ENCODE measurements at places on chromosomes 2 and 18.

DNA sequence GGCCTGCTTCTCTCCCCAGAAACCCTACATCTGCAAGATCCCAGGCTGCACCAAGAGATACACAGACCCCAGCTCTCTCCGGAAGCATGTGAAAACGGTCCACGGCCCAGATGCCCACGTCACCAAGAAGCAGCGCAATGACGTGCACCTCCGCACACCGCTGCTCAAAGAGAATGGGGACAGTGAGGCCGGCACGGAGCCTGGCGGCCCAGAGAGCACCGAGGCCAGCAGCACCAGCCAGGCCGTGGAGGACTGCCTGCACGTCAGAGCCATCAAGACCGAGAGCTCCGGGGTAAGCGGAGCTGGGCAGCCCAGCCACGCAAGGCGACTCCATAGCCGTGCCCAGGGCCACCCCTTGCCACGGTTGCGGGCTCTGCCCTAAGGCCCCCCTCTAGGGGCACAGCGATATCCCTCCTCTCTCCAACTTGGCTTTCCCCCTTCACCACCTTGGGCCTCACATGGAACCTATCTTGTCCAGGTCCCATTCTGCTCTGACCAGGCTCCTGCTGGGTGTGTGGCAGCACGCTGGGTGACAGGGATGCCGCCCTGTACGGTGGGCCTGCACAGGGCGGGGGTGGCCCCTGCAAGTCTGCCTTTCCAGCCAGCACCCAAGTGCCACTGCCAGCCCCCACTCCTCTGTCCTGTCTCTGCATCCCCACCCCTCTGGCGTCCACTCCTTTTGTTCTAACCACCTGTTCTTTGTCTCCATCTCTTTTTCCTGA lies 248.9 kb downstream of the GLI2 start:
- no peak for DNase-seq

DNA sequence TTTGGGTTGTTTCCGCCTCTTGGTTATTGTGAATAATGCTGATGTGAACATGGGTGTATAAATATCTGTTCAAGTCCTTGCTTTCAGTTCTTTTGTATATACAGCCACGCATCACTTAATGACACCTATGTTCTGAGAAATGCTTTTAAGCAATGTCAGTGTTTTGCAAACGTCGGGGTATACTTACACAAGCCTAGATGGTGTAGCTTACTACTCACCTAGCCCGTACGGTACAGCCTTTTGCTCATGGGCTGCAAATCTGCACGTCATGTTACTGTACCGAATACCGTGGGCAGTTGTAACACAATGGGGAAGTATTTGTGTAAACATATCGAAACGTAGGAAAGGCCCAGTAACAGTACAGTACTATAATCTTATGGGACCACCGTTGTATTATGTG lies 12.4 kb downstream of the RALB start:
- DNase-seq: no peak

DNA sequence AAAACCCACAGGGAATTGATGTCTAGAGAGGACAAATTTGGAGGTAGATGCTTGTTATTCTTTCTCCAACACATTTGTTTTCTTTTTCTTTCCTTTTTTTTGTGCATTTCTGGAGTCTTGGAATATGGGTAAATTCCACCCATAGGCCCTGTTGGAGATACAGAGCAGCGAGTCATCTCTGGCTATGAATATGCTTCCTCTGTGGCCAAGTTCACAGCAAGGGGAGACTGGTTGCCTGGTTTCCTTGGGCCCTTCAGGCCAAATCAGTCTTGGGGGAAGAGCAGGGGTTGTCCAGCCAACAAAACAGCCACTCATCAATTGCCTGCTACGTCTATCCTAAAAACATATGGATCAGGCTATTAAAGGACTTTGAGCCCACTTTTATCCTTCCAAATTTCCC lies 27.5 kb downstream of the SP100 start:
- DNase-seq: no peak

- DNase-seq: no peak
Measured at GRCh38 chr2:240956935-240957655, 41.3 kb upstream of the SNED1 start.

DNA sequence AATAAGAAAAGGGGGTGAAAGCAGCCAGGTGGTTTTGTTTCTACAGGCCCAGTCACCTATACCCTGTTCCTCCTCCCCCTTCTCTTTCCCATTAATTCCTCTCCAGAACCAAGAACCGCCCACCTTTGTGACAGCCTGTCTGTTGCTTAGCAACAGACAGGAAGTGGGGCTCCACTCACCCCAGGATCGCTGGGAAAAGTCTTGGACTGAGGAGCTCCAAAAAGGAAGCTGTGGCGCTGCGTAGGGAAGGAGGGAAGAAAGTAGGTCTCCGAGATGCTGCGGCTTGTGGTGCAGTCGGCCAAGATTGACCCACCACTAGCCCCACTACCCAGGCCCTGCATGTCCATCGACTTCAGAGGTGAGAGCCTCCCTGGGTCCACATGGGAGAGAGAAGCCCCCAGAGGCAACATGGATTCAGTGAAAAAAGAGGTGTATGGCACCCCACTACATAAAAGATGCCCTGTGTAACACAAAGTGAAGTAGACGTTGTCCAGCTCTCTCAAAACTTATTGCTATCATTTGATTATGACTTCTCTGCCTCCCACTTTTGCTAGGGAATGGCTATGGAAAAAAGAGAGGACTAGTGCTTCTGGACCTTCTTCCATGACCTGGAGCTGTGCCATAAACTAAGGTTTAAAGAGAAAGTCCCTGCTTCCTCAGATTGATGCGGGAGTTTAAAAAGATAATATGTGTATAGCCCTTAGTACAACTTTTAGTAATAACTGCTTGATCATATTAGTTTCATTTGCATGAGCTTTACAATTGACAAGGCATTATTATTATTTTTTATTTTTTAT lies at the start of gene FER1L5:
FER1L5 (plus strand) TSS at position 201 of the 797 bp plus-strand sequence; CDS start at position 274, 73 bp downstream.
- DNase-seq: peak; percentile 48

GRCh38 chr18:9188359-9189231 lies 52.0 kb downstream of the ANKRD12 start:
- no peak for DNase-seq

GRCh38 chr18:28541276-28541930 lies 364.5 kb upstream of the CDH2 start:
- no peak for DNase-seq

- DNase-seq: no peak
Measured at GRCh38 chr2:86671337-86671981, 47.8 kb upstream of the RNF103 start.

DNA sequence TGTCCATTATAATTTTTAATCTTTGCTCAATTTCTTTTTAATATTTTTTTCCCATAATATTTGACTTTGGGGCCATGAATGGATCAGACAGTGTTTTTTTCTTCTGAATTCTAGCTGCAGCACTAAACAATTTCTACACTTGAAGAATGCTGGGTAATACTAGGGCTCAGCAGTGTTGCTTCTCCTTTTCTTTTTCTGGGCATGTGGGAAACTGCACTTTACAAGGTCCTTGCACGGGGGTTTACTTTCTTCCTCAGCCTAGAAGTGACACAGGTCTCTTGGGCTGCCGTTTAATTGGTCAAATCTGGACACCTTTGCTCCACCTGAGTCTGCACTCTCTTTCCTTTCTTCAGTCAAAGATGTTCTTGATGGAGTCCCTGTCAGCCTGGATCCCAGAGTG lies 135.4 kb upstream of the APCDD1 start:
- DNase-seq: no peak

DNA sequence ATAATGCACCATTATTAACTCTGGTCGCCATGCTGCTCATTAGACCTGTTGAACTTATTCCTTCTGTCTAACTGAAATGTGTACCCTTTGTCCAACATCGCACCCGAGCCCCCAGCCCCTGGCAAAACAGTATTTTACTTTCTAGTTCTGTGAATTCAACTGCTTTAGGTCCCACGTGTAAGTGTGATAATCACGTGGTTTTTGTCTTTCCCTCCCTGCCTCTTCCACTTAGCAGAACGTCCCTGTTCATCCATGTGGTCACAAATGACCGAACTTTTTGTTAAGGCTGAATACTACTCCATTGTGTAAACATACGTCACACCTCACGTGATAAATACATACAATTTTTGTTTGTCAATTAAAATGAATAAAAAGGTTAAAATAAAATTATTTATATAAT lies 826.9 kb downstream of the DCDC2C start:
- DNase-seq: no peak

DNA sequence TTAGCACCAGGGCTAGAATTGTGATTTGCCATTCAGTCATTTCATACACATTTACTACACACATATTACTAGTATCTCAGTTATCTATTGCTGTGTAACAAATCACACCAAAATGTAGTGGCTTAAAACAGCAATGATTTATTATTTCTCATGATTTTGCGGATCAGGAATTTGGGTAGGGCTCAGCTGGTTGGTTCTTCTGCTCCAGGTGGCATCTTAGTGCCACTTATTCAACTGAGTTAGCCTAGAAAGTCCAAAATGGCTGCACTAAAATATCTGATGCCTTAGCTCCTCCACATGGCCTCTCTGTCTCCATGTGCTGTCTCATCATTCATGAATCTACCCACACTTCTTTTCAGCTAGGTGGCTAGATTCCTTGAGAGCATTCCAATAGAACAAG lies 107.1 kb downstream of the ZFP36L2 start:
- DNase-seq: no peak

GRCh38 chr2:38203446-38203810 lies 127.5 kb upstream of the CYP1B1 start:
- DNase-seq: no peak

- DNase-seq: no peak
Measured at GRCh38 chr18:54147439-54147838, 77.0 kb downstream of the MBD2 start.

DNA sequence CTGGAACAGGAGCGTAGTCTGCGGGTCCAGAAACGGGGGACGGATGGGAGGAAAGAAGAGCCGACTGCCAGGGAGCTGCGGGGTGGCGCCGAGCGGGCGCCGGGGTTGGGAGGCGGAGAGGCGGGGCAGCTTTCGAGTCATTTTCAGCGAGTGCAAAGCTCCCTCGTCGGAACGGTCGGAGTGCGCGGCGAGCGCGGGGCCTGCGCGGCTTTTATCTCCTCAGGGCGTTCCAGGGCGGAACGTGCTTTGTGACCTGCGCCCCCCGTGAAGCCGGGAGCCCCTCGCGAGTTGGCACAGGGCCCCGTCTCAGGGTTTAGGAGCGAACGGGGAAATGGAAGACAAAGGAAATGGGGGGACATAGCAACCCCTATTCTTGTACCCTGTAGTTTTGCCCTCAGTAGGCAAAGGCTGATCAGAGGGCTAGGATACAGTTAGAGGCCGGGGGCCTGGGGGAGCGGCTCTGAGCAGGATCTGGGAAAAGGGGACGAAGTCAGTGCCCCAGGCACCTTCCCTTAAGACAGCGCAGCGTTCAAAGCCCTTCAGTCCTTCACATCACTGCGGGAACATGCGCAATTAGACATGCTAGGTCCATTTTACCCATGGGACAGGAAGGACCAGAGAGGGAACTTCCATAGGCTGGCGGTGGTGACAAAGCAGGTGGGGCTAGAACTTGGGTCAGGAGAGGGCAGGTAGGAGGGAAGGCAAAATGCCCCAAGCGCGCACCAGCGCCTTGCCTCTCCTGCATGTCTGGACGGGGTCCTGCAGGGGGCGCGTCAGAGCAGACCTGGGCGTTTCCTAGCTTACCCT lies 60.1 kb upstream of the IL1RL1 start:
- DNase-seq: no peak

GRCh38 chr2:100821255-100821910 lies 1.4 kb downstream of the NPAS2 start:
- no peak for DNase-seq

DNA sequence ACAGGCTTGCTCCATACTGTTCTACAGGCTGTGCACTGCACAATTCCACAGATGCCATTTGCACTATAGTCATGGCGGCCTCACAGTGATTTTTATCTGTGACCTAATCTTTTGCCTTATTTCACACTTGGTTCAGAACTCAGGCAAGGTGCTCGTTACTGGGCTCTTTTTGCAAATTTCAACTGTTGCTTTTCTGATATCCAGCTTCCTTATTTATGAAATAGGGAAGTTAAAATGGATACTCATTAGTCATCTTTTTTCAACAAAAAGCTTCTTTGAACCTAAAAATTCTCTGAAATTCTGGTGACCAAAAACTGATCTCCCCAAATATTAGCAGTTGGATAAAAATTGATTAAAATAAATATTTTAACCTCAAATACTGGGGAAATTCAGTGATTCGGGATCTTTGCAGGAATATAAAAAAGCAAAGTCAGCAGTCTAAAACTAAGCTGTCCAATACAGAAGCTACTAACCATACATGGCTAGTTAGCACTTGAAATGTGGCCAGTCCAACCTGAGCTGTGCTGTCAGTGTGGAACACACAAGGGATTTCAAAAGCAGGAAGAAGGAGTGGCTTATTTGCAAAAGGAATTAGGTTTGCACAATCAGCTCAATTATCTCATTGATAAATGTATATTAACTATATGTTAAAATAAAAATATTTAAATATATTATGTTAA lies 134.4 kb downstream of the COL4A4 start:
- no peak for DNase-seq

- no peak for DNase-seq
Measured at GRCh38 chr2:232076736-232077135, 115.2 kb downstream of the DIS3L2 start.

- no peak for DNase-seq
Measured at GRCh38 chr2:1210352-1210751, 202.9 kb upstream of the TPO start.

DNA sequence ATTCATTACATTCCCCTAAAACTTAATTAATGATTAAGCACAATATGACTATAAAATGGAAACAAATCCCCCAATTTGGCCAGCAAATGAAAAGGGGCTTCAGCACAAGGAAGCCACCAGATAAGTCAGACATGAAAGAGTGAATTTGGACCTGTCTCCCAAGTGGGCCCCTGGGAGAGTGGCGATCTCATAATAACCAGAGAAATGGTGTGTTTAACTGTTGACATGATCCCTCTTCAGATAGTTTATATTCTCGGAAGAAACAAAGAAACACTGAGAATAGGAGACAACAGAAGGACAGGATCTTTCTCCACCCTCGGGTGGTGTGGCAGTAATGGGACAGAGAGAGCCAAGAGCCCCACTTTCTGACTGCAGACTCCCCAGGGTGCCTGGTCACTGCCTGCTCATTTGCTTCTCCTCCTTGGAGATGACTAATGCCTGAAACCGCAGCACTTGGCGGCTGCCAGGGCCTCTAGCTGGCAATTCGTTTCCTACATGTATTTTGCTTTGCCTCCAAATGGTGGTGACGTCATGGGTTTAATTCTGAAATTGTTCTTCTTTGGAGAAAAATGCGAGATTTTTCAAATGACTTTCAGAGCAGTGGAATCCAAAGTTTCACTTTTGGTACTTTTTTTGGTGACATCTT lies 46.4 kb upstream of the SPP2 start:
- DNase-seq: no peak

DNA sequence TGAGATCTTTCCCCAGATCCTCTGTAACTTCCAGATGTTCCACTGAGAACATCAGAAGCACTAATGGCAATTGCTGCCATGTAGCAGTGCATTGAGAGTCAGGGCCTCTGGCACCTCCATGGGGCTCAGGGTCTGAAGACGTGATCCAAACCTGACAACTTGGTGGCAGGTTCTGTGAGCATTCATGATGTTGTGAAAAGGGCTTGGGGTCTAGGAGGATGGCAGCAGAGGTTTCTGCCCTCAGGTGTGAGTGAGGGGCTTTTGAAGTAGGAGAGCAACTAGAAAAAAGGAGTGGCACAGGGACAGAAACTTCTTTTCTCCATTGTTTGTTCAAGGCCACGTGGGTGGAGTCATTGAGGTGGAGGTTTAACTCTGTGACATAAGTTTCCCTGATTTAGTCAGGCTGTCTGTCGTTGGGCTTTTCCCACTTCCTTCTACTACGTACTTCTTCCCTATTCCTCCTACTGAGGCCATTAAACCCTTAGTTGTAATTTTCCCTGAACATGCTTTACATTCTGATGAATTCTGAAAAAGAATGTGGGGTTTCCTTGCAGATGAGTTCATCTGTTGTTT lies 13.1 kb downstream of the CFLAR start:
- no peak for DNase-seq

Measured in COR-L47 (cell line).